ENCODE measurements at places on chromosomes 5 and 9.

GRCh38 chr5:171863935-171864334, 78.3 kb downstream of the SMIM23 start:
- DNase-seq, result no peak

- peak; percentile 35 for DNase-seq
These were observed 53.8 kb downstream of the PDZD2 start for GRCh38 chr5:31692561-31693221.

DNA sequence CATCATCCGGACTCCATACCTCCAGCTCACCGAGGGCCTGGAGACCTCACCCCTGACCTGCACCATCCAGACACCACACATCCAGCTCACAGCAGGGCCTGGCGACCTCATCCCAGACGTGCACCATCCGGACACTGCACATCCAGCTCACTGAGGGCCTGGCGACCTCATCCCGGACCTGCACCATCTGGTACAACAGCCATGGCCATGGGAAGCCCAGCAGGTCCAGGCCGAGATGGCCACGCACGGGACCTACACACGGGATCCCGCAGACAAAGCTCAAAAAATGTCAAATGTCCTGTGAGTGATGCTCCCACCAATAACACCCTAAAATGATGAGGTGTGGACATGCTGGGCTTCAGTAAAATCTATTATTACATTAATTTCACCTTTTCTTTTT, 9.7 kb downstream of the TERT start:
- DNase-seq, result no peak

- peak; percentile 35 for DNase-seq
These were observed 4.3 kb upstream of the IRX4 start for GRCh38 chr5:1886846-1887587.

Data from brain (organoid and tissue), 16 donors.